ENCODE measurements at places on chromosomes 3 and 15.

GRCh38 chr3:62615258-62615849, 242.0 kb upstream of the FEZF2 start:
- no peak for DNase-seq

- no peak for DNase-seq
Measured at GRCh38 chr3:146464783-146465182, 4.6 kb downstream of the PLSCR2 start.

- peak; percentile 75 for DNase-seq
Measured at GRCh38 chr15:79329171-79329611, 18.3 kb downstream of the TMED3 start.

DNA sequence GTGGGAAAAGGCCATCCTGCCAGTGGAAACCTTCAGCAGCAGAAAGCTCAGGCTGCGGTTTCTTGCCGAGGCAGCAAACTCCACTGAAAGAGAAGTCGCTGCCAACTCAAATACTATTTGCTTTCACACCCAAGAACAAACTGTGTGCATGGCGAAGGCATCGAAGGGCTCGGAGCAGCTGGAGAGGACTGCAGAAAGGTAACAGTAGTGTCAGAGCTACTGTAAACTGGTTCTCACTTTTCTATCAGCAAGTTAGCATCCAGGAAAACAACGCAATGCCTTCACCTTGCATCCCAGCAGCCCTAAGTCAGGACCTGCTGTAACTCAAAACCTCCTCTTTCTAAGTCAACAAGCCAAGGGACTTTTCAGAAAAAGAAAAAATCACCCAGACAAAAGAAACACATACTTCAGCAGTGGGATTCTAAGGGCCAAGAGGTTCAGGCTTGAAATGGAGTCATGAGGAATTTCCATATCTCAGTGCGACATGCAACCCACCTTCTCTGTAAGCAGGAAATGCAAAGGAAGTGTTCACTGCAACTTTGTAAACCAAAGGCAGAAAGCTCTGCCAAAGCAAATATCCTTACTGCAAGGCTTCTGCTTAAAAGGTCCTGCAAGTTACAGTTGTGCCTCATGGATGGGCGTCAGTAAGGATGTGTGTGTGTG, 193.5 kb downstream of the FOXP1 start:
- DNase-seq, result peak; percentile 15

DNA sequence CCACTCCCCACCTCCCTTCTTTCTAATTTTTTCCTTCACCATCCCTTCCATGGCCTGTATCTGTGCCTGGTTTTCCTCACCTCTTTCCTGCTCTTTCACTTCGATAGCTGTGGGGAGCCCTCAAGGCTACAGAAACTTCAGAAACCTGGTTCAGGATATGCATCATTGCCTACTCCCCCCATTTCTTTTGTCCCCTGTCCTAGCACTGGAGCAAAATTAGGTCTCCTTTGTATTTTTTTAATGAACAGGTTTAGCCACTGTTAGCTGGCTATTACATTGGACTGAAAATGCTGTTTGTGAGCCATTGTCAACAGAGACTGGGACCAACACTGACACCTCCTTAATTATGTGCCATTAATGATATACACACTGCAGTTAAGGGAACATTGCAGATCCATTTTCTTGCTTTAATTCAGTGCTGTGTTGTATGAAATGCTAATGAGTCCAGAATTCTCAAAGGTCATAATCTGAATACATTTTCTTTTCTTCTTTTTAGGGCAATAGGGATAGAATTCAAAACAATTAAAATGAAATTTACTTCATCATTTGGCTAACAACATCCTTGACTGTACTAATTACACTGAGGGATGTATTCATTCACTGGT, 138.6 kb downstream of the PDCD6IP start:
- no peak for DNase-seq

DNA sequence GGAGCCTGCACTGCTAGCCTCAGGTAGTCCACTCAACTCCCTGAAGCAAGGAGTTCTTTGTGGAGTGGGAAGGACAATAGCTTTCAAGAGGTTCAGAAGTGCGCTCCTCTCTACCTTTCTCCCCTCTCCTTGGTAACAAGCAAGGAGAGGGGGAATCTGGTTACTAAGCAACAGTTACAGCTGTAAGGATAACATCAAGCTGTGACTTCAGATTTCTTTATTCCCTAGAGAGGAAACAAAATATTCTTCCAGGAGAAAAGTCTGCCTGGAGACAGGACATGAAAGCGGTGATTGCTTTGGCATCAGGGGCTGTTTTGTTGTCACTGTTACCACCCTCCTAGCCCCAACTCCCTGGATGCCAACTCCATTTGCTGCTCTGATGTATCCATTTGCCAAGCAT, 70.4 kb downstream of the TRANK1 start:
- no peak for DNase-seq

DNA sequence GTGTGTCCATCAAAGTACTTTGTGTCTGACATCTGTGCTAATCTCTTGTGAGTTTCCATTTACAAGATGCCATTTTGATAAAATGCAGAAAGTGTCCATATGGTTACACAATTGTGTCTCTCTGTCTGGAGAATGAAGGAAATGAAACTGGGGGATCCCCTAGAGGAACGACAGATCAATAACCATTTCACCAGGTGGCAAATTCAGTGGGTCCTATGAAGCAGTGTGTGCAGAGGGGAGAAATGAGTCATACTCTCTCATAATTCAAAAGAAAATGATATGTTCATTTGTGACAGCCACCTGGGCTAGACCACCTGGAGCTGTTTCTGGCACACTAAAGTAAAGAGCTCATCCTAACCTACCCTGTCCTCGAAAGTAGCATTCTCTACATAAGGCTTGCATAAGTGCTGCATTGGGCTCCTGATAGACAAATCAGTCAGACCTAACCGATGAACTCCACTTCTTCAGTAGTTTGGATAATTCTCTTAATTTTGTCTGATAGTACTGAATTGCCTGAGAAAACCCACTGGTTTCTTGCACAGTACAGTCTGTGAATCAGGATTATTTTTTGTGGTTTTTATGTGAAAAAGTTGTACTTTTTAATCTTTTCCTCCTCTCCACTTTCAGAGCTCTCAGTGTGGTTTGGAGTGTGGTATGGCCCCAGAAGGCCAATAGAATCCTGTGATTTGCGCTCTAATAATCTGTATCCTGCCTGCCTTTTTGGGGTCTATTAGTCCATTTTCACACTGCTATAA, 10.3 kb upstream of the CD47 start:
- DNase-seq, result no peak

DNA sequence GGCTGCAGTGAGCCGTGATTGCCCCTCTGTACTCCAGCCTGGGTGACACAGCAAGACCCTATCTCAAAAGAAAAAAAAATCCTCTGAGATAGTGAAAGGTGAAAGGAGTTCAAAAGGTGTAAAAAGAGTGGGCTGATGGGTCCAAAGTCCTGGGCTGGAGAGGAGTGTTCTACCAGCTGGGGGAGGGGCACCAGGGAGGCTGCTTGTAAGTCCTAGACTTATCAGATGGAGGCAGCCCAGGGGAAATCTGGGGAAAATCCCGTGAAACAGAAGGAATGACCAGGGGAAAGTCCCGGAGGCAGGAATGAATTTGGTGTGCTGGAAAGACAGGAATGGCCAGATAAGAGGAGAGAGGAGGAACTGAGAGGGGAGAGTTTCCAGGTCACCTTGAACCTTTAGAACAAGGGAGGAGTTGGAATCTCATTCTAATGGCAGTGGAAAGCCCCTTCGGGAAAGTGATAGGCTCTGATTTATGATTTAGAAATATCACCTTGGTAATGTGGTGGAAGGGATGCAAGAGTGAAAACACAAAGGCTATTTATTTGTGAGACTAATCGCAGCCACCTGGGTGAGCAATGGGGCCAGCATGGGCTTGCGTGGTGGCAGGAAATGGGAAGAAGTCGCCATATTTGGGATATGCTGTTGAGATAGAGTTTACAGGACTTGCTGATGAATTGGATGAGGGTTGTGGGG, 23.4 kb upstream of the PPP4R2 start:
- DNase-seq, result no peak

DNA sequence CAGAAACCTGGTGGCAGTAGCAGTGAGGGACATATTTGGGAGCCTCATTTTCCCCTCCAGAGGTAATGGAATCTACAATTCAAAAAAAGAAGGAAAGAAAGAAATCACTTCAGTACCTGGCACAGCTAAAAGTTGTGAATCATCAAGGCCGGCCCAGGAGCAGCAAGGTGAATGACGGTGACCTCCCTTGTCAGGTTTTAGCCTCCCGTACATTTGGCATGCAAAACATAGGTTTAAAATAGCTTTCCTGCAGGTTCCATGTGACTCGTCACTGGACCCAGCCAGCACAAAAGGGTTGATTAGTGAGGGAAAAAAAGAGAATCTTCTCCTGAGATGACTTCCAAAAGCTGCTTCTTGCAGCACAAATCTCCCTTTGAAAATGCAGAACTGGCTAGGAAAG, 394.2 kb downstream of the LSAMP start:
- DNase-seq, result no peak

GRCh38 chr3:42803414-42804105, 730 bp downstream of the HIGD1A start:
- DNase-seq, result peak; percentile 34
